ENCODE measurements at places on chromosomes 7 and 10.

DNA sequence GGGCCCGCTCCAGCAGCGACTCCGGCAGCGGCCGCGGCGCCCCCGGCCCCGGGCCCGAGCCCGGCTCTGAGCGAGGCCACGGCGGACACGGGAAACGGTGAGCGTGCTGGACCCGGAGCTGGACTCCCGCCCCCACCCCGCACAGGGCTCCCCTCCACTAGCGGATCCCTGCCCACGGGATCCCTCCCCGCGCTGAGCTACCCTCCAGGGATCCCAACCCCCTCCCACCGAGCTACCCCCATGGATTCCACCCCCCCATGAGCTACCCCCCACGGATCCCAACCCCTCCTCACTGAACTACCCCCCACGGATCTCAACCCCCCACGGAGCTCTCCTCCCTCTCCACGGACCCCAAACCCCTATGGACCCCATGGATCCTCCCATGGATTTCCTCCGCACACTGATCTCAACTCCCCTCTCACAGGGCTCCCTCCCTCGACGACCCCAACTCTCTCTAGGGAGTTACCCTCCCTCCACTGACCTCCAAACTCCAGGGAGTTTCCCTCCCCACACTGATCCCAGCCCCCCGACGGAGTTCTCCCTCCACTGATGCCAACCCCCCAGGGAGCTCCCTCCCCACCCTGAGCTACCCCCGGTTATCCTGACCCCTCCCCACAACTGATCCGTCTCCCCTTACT, 20.6 kb upstream of the HSPB1 start:
- no peak for DNase-seq

GRCh38 chr10:33418301-33418700, 83.8 kb upstream of the NRP1 start:
- DNase-seq = no peak

GRCh38 chr10:29553544-29554250, 81.1 kb downstream of the SVIL start:
- DNase-seq = no peak

DNA sequence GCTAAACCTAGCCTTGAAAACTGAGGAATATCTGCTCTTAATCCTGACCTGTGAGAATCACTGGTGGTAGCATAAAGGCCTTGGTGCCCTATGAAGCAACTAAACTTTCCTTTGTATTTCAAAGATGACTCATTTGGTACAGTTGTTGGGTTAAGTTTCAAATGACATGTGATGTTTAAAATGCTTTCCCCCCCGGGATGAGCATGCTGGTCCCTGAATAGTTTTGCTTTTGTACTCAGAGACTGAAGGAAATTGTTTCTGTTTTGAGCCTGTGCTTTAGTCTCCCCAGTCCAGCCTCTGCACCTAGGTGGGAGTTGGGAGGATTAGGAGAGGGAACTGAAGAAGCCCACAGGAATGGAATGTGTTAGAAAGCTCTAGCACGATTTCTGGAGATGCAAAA, 258.9 kb upstream of the NPY start:
- DNase-seq = no peak

DNA sequence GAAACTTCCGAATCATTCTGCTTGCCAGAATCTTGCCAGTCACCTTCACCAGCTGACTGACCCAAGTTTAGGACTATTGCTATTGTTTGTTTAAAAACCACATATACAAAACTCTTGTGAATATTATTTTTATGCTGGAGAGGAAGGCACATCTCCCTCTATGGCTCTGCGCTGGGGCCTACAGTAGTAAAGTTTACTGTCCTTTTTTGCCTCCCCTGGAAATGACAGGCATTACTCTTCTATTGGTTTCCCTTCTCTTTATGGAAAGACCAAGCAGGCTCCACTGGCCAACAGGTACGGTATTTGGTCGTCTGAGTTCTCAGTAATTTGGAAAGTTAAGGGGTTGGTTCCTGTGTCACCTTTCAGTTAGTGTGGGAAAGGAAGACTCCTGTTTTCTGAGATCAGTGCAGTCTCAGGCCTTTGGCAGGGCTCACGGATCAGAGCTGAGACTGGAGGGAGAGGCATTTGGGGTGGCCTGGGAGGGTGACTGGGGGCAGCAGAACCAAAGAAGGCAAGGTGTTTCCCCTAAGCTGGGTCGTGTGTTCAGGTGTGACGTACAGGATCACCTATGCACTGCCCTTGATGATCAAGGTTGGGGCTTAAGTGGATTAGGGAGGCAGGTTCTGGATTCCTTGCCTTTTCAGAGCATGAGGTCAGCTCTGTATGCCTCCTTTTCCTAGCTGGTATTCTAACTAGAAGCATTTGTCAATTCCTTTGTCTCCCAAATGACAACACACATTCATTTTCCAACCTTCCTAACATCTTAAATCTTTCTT, 16.0 kb upstream of the KIF5B start:
- no peak for DNase-seq

Measured in retinal pigment epithelial cell (primary cell).